ENCODE measurements at places on chromosomes 7 and 10. TPM values are rescaled to one million over a fixed set of nuclear protein-coding genes. Genes with fewer than 3 reads are reported as not detected.

GRCh38 chr7:22287412-22287811 is 69.5 kb downstream of the RAPGEF5 start:
- DNase-seq, result no peak

DNA sequence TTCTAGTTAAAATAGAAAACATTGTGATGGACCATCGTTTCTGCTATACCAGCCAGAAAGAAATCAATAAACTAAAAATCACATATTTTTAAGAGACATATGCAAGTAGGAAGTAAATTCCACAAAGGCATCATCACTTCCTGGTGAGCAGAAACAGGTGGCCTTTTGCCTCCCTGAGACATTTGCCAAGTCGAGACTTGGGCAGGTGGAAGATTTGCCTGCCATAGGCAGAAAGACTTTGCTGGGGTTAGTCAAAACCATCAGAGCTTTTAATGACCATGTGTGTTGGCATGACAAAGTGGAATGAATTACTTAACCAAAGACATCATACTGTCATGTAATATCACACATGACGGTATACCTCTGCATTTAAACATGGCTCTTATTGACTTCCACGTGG is 66.0 kb upstream of the FGL2 start:
- no peak for DNase-seq

Gene LIPK
- total RNA-seq, result not detected

Gene WNT8B
- total RNA-seq, result 0.10 TPM

Gene OR2F1
- not detected for total RNA-seq
